ENCODE measurements at places on chromosomes 7 and 10. TPM values are rescaled to one million over a fixed set of nuclear protein-coding genes. Genes with fewer than 3 reads are reported as not detected.

The ENTPD7 gene
- total RNA-seq: 11.0 TPM

The ECD gene
- total RNA-seq: 31.3 TPM

The PPP1R9A gene
- total RNA-seq: 14.7 TPM

The UCMA gene
- not detected for total RNA-seq

The RPP30 gene
- total RNA-seq: 31.5 TPM

The SAMD9L gene
- not detected for total RNA-seq

The SRGN gene
- not detected for total RNA-seq

The MOSPD3 gene
- 37.1 TPM for total RNA-seq

The AKR1D1 gene
- total RNA-seq: not detected

The CTAGE6 gene
- not detected for total RNA-seq
